ENCODE measurements at places on chromosomes 13 and 19.

- DNase-seq = no peak
These were observed 142.7 kb downstream of the SUCLA2 start for GRCh38 chr13:47858042-47859025.

DNA sequence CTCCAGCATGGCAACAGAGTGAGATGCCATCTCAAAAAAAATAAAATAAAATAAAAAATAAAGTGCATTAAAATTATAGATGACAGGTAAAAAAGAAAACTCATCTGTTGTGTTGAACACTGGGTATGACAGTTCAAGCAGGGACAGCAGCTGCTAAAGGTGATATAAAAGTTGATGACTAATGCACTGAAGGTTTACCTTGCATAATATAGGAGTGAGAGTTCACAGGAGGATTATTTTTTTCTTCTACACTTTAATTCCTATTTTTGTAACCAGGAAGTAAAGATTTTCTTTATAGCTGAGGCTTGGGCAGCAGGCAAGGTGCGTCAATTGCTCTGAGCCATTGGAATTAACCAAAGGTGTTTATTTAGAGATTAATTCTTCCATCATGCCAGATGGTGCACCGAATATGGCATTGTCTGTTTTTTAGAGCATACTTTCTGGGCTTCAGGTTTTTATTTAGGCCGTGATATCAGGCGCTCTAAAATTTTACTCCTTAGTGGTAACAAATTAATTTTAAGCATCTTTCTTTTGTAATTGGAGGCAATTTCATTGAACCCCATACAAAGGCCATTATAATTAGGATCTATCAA lies 337.0 kb upstream of the SLC10A2 start:
- no peak for DNase-seq

GRCh38 chr13:75693227-75693626 lies 57.1 kb downstream of the LMO7 start:
- no peak for DNase-seq

DNA sequence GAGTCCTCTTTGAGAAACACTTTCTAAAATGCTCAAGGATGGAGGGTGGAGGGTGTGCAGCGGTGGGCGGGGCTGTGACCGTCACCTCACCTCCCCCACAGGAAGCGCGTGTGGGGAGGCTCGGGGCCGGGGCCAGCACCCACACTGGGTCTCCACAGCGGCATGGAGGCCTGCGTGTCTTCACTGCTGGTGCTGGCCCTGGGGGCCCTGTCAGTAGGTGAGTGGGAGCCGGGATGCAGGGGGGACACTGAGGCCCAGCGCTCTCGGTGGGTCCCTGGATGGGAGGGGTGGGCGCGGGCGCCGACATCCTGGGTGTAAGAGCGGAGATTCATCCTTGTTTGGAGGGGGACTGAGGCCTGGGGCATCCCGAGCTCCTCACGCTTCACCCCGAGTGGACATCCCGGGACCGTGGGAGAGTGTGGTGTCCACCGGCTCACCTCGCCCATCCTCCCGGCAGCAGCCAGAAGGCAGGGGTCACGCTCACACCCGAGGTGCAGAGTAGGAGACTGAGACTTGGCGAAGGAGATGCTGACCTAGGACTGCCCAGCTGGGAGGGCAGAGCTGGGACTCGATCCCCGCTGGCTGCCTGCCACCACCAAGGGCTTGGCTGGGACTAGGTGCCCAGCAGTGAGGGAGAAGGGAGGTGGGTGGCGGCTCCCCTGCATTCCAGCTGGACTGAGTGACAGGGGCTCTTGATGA lies at the start of gene GZMM:
Gene GZMM, plus strand, starts transcription at position 144 of the 699 bp plus-strand sequence. Its CDS starts 19 bp downstream, at position 163.
- DNase-seq = peak; percentile 46

- peak; percentile 48 for DNase-seq
These were observed 1.2 kb downstream of the LYPD3 start for GRCh38 chr19:43464134-43464775.

DNA sequence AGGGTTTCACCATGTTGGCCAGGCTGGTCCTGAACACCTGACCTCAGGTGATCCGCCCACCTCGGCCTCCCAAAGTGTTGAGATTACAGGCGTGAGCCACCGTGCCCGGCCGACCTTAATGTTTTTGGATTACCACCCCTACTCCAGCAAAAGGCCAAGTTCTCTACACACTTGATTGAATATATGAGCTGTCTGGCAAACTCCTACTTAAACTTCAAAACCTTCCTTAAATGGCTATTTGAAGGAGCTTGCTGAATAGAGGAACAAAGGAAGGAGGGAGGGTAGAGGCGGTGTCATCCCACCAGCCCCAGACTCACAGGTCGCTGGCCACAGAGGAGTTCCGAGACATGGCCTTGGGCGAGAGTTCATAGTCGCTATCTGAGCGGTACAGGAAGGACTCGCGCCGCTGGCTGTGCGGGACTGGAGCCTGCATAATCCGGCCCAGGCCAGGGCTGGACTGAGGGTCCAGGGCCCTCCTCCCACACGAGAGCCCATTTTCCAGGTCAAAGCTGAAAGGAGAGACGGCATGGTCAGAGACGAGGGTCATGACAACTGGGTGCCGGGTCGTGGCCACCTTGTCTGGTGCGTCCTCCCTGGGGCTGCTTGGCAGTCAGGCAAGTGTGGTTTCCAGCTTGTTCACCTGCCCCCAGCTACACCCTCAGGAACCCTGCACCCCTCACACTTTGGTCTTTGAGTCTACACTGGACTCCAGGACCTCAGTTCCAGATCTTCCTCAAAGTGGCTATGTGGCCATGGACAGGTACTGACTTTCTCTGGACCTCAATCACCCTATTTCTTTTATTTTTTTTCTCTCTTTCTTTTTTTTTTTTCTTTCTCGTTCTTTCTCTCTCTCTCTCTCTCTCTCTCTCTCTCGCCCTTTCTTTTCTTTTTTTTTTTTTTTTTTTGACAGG lies 4.2 kb downstream of the PDE4C start:
- DNase-seq = no peak

- no peak for DNase-seq
These were observed 5.8 kb upstream of the PEAK3 start for GRCh38 chr19:2287585-2288337.
